A673 (cell line): ENCODE measurements at places on chromosomes 4 and X.

DNA sequence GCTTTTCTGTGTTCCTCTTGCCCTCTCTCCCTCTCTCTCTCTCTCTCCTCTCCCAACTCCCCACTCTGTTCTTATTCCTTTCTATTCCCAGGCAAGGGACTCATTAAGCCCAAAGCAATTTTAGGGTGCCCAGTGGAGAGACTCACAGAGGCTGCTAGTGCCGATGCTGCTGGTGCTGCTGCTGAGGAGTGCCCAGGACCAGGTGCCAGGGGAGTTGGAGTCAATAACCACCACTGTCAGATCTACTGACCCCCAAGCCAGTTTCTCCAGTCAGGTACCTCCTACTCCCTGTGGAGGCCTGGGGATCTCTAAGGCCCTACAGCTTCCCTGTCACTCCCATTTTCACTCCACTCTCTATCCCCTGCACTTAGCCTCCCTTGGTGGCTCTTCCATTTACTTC lies 54.2 kb upstream of the LAS1L start:
- no peaks in the 10 kb centered on the region for H3K27me3 ChIP-seq
- no peaks in the 10 kb centered on the region for H3K4me1 ChIP-seq
- H3K4me3 ChIP-seq: peak overlapping the region; percentile 21
- no peak for DNase-seq

GRCh38 chrX:153327561-153327960 lies 6.0 kb upstream of the PNMA6F start:
- no peak overlapping the region for H3K27ac ChIP-seq
- no peaks in the 10 kb centered on the region for H3K36me3 ChIP-seq
- H3K27me3 ChIP-seq: peaks cover 5% of the 10 kb centered on the region
- no peak overlapping the region for H3K4me3 ChIP-seq

- DNase-seq: peak; percentile 52
- no peaks in the 10 kb centered on the region for H3K4me1 ChIP-seq
- peak overlapping the region; percentile 26 for H3K4me3 ChIP-seq
- no peaks in the 10 kb centered on the region for H3K27me3 ChIP-seq
- H3K27ac ChIP-seq: no peak overlapping the region
Observed at GRCh38 chrX:115892787-115893671, 277.5 kb upstream of the AGTR2 start.

DNA sequence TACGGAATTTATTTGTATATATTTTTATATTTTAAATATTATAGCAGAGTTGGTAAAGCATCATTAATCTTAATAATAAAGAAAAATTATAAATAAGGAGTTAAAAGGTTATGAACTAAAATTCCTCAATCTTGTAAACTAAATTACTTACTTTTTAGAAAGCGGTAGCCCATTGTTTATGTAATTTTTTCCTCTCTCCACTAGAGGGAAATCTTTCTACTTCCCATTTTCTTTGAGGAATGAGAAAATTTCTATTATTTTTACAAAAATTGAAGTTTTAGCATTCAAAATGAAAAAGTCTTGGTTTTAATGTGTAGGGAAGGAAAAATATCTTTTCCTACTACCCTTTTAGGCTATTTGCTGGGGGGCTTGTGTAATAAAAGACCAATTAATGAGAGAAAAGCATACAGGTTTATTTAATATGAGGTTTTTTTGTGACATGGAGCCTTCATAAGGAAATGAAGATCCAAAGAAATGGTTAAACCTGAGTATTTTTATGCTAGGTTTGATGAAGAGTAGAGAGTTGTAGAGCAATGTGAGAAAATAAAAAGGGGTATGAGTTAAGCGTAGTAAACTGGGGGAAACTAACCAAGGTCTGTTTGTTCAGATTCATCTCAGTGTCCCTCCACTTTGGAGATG lies 68.7 kb upstream of the ADAD1 start:
- peak; percentile 30 for DNase-seq
- H3K27me3 ChIP-seq: no peaks in the 10 kb centered on the region
- no peaks in the 10 kb centered on the region for H3K4me1 ChIP-seq
- no peak overlapping the region for H3K4me3 ChIP-seq
- H3K36me3 ChIP-seq: no peaks in the 10 kb centered on the region
